C1 segment of cervical spinal cord (tissue), 14 donors: ENCODE measurements at places on chromosomes 1 and 21.

- DNase-seq = no peak
Measured at GRCh38 chr1:193766329-193766728, 579.9 kb upstream of the B3GALT2 start.

DNA sequence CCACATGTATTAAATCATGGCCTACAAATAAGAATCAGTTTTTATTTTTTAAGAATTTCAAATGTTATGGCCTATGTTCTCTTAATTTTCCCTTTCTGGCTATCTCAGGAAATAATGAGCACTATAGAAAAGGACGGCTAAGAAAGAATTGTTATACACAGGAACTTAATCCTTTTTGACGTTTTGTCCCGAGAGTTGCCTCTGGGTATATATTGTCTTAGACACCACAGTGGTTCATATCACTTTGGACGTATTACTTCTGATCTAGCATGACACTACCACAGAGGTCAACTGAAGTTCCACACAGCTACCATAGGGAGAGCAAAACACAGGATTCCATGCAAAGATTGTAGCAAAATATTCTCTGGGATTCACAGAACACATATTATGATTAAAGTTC is 307.6 kb downstream of the VAV3 start:
- DNase-seq = no peak

GRCh38 chr1:199308349-199308846 is 669.6 kb downstream of the PTPRC start:
- DNase-seq = no peak

GRCh38 chr1:223403184-223403815 is 10.1 kb downstream of the CCDC185 start:
- no peak for DNase-seq

- DNase-seq = no peak
Measured at GRCh38 chr21:42580793-42581321, 67.2 kb downstream of the SLC37A1 start.
